ENCODE measurements at places on chromosomes 3 and 15. TPM values are rescaled to one million over a fixed set of nuclear protein-coding genes. Genes with fewer than 3 reads are reported as not detected.

Gene HTR3E
- total RNA-seq: not detected

Gene PLSCR5
- not detected for total RNA-seq

GRCh38 chr15:80587816-80588456 is 107.2 kb upstream of the ABHD17C start:
- ATAC-seq: no peak

- no peak for ATAC-seq
These were observed 1.0 kb downstream of the ZFAND6 start for GRCh38 chr15:80060356-80061006.

Gene GOLGA6A
- total RNA-seq: not detected

GRCh38 chr3:23405081-23405480 is 202.0 kb downstream of the UBE2E2 start:
- no peak for ATAC-seq

Gene OSTN
- total RNA-seq: not detected

Gene TPRG1
- 6.0 TPM for total RNA-seq

GRCh38 chr3:40387895-40388254 is 891 bp downstream of the ENTPD3 start:
- ATAC-seq: no peak

DNA sequence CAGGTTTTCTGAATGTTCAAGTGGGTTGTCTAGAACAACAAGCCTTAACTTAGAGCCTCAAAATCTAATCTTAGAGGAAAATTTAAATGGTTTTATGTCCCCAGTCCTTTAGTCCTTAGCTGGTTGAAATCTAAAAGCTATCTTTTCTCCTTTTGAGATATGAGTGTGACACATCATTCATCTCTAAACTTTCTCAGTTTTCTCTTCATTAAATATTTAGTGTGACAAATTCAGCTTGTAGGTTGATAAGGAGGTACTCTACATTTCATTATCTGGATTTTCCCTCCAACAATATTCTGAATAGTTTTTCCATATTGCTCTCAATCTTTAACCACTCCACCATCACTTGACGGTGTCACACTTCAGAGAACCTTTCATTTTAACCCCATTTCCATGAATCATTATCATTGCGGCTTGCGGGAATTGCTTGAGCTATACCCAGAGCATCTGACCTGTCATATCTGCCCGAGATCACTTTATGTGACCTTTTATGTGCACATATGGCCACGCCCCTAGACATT is 16.1 kb upstream of the ATP8B4 start:
- ATAC-seq: peak; percentile 72

Gene RBP2
- not detected for total RNA-seq

DNA sequence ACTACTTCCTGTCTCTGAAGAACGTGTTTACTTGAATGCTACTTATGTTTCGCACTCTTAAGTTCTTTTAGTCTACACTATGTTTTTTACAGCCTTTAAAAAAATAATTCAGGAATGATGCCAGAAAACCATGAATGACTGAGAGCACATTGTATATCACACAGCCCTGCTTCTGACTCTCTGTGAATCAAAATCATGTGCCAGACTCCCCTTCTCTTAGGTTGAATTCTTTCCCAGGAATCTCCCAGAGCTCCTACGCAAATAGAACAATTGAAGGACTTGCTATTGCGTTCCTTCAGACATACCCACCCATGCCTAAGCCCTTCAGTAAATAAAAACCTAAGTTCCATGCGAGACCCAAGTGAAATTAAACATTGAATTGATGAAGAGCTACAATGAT is 782.0 kb upstream of the ALCAM start:
- ATAC-seq: no peak

GRCh38 chr3:8778475-8778874 is 9.1 kb upstream of the OXTR start:
- ATAC-seq: no peak

GRCh38 chr3:20810555-20810954 is 624.5 kb upstream of the SGO1 start:
- no peak for ATAC-seq

DNA sequence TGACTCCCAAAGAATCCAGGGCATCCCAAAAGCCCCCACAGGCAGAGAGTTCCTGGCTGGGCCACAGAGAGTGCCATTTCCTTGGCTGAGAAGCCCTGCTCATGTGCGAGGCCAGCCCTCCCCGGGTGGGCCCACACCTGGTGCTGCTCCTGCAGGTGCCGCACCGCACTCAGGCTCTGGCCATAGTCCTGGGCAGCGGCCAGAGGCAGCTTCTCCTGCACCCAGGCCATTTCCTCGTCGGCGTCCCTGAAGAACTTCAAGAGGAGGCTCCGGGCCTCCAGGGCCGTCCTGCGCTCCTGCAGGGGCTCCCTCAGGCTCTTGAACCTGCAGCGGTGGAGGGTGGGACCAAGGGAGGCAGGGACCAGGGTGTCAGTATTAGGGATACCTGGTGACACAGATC is 18.1 kb downstream of the PLA2G4B start:
- ATAC-seq: no peak

Gene KATNBL1
- 41.6 TPM for total RNA-seq

DNA sequence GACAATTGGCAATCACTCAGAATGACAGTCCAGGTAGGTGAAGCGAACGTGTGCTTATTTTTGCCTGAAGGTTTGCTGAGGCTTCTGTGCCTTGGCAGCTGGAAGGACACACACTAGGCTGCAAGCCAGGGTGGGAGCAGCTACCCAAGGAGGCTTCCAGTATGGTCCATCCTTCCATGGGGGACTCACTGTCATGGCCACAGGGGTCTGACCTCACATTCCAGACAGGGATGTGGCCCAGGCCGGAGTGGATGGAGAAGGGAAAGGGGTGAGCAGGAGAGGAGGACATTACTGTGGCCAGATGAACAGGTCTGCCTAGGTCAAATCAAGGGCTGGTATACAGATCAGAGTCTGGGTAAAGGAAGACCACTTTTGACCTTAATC is 247.7 kb downstream of the ADAMTS17 start:
- ATAC-seq: no peak

DNA sequence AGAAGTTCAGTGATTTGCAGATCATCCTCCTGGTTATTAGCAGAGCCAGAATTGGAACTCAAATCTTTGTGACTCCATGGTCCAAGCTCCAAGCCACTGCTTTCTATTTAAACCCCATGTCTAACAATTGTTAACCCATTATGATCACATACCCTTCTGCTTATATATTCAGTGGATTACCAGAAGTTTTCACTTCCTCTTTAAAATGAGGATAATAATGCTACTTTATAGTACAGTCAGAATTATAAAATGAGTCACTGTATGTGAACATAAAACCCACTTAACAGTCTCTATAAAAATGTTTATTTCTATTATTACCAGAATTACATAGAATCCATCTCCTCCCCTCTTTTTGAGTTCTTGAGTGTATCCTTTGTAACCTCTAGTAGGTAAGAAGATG is 550.7 kb upstream of the DPPA4 start:
- no peak for ATAC-seq

Gene GNB4
- total RNA-seq: 1.7 TPM

DNA sequence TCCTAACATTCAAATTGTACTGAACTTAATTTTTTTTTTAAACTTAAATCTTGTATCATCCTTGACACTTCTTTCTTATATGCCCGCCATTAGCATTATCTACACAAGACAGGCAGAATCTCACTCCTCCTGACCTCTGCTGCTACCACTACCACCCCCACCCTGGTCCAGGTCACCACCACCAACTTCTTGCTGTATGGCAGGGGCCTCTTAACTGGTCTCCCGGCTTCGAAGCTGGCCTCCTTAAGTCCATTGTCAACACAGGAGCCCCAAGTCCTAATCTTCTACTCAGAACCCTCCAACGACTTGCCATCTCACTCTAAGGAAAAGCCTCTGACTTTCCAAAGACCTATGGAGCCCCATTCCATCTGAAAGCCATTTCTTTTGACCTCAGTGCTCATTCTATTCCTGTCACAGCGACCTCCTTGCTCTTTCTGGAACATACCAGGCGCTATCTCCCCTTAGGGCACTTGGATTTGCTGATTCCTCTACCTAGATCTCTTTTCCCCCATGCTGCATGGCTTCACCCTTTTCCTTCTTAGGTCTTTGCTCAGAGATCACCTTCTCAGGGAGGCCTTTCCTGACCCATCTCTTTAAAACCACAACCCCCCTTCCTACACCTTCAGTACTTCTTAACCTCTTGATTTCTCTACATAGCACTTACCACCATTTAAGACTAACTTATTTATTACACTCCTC is 2.6 kb downstream of the PRC1 start:
- no peak for ATAC-seq

Gene ZBTB20
- 5.7 TPM for total RNA-seq

DNA sequence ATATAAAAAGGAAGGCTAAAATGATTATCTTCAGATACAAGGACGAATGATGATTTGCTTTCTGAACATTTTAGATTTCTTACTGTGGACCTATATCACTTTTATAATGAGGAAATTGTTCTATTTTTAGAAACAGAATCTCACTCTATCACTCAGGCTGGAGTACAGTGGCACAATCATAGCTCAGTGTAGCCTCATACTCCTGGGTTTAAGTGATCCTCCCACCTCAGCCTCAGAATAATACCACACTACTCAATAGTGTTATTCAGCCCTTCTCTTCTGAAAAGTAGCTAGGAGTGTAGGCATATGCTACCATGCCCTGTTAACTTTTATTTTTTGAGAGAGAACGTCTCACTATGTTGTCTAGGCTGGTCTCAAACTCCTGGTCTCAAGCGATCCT is 15.8 kb downstream of the DNAJC13 start:
- no peak for ATAC-seq

- peak; percentile 35 for ATAC-seq
These were observed 86.2 kb upstream of the CMSS1 start for GRCh38 chr3:99731499-99731898.

DNA sequence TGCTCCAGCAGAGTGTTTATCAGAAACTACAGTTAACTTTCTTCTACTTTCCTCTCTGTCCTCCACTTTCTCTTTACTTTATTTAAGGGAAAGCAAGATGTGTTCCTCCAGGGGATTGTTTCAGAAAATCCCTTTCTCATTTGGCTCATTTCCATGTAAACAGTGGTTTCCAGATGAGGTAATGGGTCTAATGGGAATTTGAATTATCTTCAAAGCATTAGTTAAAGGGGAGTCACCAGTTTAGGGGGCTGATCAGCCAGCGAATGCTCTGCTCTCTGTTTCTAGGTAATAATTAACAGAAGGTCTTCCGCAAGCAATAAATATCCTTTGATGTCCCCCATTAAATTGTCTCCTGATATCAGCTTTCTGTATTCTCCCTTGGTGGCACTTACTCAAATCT is 30.4 kb upstream of the ZNF639 start:
- ATAC-seq: no peak

DNA sequence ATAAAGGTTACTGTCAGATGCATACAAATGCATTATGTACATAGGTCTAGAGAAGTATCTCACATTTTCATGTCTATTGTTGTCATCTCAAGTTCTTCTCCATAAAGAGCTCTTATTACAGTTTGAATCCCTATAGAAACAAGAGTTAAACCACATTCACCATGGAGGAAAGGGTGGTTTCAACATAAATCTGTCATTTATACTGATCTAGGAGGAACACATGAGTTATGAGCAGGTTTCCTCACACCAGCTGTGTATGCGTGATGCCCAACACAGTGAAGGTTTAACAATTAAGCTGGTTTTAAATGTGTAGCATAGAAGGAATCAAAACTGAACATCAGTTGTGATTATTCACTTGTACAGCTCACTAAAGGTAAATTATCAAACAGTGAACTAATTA is 251.7 kb downstream of the KCNMB2 start:
- ATAC-seq: no peak

Gene BFSP2
- total RNA-seq: not detected
